ENCODE measurements at places on chromosomes 2 and 18.
A peak's percentile ranks its signal among the peaks of the same experiment; 100 is the strongest.

GRCh38 chr2:71458413-71459083 lies 5.2 kb downstream of the DYSF start:
- no peak for DNase-seq

DNA sequence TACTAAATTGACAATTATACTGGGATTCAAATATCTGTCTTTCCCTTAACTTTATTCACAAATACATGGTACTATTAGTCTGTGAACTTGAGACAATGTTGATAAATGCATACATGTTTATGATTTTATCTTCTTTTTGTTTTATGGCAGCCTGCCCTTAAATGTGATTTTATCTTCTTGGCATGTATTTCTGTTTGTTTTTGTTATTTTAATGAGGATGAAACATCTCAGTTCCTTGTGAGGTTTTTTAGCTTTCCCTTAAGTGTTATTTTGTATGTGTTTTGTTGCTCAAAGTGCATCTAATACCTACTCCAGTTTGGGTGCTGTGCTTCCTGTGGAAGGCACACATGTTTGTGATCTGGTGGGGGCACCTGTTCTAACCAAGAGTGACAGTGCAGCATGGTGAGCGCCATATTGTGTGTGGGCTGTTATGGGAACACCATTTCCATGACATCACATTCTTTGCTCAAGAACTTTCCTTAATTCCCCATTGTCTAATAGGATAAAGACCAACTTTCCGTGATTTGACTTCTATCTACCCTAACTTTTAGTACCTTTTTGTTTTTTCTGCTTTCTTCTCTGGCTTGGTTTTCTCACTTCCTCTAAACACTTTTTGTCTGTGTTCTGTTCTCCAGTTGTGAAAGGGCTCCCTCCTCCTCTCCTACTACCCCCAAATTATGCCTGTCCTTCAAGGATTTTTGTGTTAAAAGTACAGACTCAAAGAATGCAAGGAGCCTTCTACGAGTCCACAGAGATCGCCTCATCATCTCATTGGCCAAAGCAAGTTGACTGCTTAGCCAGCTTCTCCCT lies 162.1 kb upstream of the TTC39C start:
- no peak for DNase-seq

GRCh38 chr2:46502291-46502885 lies 23.0 kb downstream of the TMEM247 start:
- no peak for DNase-seq

DNA sequence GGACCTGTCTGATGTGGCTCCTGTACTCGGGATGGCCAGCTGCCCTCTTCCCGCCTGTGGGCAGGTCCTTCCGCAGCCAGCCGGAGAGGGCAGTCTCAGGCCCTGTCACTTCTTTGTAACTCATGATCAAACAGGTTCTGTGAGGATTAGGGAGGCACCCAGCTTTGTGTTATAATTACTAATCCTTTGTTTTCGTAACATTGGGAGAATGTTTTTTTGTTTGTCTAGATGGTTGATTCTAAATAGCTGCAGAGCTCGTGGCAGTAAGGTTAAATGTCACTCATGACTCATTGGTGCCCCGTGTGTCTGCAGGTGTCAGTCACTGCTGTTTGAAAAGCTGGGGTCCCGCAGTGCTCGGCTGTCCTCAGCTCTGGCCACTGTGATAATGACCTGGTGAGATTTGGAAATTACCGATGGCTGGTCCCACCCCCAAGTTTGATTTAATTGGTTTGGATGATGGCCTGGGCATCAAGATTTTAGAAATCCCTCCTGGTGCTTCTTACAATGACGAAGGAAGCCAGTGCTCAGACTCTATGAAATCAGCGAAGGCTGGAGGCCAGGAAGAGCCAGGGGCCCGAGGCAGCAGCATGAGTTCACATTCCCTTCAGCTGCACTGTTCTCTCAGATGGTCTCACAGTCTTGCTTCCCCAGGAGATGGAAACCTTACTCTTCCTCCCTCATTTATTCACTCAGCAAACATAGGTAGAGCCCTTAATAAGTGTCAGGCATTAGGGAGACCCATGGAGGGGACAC lies 172.8 kb downstream of the VAPA start:
- DNase-seq: no peak

DNA sequence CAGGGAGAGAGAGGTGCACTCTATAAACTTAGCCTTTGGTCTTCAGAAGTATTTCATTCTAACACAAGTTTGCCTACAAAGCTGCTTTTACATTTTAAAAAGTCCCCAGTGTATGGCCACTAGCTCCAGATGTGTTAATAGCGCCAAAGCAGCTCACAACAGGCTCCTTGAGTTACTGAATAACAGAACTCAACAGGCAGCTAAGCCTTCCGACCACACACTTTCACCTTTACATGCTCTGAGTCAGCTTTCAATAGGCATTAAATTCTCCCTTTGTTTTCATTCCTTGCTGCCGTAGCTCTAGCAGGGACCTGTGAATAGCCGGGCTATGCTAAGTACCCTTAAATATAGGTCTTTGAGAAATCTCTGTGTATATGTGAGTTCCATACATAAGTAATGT lies 262.8 kb upstream of the PARD3B start:
- DNase-seq: no peak

- no peak for DNase-seq
Observed at GRCh38 chr2:124836416-124836815, 811.3 kb downstream of the CNTNAP5 start.

GRCh38 chr2:240225660-240226475 lies 85.4 kb upstream of the OTOS start:
- DNase-seq: no peak

GRCh38 chr2:109410039-109410815 lies 203.5 kb downstream of the SEPTIN10 start:
- DNase-seq: no peak

- no peak for DNase-seq
Observed at GRCh38 chr2:7609974-7610373, 692.8 kb downstream of the RNF144A start.

- no peak for DNase-seq
Observed at GRCh38 chr2:70967189-70967588, 11.2 kb upstream of the ANKRD53 start.

GRCh38 chr2:63840081-63840784 lies 1.5 kb upstream of the UGP2 start:
- DNase-seq: peak; percentile 39

DNA sequence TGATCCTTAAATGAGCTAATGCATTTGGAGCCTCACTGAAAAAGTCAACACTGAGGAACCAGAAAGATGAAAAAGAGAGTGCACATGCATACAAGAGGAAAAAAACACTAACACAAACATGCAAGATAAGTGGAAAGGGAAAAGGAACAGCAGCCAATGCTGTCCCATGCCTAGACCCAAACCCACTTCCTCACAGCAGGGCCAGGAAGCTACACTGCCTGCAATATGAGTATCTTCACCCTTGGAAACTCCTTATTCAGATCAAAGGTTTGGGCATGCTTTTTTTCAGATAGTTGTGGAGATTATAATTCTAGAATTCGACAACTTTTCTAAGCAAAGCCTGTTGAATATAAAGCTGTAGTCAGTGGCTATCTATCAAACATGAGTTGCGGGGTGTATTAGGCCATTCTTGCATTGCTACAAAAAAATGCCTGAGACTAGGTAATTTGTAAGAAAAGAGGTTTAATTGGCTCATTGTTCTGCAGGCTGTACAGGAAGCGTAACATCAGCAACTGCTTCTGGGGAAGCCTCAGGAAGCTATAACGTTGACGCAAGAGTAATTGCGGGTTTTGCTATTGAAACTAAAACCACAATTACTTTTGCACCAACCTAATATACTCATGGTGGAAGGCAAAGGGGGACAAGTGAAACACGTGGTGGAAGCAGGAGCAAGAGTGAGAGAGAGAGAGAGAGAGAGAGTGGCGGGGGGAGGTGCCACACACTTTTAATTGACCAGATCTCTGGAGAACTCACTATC lies 138.2 kb downstream of the MBD2 start:
- DNase-seq: no peak

- DNase-seq: peak; percentile 64
Observed at GRCh38 chr2:60806988-60807681, 51.1 kb downstream of the PAPOLG start.

- no peak for DNase-seq
Observed at GRCh38 chr2:29361231-29361630, 246.0 kb downstream of the CLIP4 start.

GRCh38 chr2:234852941-234853340 lies 98.9 kb upstream of the SH3BP4 start:
- no peak for DNase-seq

DNA sequence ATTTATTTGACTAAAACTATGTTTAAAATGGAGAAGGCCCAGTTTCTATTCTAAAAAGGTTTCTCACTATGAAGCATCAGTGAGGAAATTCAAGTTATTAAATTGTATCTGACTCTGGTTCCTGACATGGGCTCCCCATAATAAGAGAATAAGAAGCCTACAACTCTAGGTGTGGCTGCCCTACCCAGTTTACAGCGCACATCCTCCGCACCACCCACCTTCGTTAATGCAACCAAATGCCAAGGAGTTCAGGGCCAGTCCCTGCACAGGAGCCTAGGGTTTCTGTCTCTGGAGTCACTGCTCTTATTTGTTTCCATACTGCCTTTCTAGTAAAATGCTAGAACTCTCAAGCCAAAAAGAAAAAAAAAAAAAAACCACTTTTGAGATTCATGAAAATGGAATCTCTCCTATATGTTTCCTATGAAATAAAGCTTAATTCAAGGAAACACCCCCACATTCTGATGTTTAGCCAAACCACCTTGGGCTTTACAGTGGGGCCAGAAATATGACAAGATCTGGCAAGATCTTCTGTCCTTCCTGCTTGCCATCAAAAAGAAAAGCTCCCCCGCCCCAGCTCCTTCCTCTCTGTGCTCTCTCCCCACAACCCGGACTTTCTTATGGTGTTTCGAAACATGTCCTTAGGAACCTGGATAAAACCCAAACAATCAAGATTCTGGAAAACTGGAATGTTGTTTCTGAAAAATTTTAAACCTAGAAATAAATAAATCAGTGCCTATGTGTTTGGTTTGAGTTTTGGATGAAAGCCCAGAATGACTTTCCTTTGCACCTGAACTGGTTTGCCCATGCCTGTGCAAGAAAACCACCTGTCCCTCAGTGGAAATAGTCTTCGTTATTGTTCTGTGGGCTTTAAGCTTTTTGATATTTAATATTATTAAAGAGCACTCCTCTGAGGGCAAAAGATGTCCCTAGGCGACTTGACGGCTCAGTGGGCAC lies 136.7 kb downstream of the SP3 start:
- DNase-seq: no peak

- no peak for DNase-seq
Observed at GRCh38 chr2:3403587-3404334, 24.3 kb downstream of the TRAPPC12 start.

DNA sequence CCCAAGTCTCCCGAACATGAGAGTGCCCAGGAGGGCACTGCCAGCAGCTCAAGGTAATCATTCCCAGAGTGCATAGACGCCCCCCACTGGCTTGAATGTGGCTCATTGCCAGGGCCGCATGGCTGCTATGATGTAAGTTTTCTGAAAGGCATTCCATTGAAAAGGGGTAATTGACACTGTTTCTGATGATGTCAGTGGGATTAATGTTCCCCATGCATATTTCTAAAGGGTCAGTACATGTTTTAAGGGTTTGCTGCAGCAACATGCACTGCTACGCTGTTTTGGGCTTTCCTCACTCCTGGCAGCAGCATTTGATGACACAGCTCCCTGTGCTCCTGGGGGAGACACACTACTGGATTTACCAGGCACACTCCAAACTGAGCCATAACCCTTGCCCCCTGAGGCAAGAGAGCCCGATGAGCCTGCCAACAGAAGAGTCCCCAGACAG lies 36.7 kb downstream of the KIAA2012 start:
- no peak for DNase-seq

DNA sequence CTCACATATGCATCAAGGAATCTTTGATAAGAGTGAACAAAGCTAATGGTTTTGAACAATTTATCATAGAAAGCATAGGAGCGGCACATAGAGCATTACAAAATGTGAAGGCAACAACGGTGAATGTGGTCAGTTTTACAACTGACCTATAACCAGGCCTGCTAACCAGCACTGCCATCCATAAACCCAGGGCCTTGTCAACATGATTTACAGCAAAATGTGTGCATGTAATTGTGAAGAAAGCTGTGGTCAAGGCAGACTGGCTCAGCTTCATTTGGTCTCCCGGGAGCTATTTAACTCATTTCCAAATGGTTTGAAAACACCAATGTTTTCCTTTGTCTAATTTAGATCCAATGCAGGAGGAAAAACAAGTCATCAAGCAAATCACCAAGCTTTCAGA lies 119.8 kb downstream of the DHRS9 start:
- no peak for DNase-seq

DNA sequence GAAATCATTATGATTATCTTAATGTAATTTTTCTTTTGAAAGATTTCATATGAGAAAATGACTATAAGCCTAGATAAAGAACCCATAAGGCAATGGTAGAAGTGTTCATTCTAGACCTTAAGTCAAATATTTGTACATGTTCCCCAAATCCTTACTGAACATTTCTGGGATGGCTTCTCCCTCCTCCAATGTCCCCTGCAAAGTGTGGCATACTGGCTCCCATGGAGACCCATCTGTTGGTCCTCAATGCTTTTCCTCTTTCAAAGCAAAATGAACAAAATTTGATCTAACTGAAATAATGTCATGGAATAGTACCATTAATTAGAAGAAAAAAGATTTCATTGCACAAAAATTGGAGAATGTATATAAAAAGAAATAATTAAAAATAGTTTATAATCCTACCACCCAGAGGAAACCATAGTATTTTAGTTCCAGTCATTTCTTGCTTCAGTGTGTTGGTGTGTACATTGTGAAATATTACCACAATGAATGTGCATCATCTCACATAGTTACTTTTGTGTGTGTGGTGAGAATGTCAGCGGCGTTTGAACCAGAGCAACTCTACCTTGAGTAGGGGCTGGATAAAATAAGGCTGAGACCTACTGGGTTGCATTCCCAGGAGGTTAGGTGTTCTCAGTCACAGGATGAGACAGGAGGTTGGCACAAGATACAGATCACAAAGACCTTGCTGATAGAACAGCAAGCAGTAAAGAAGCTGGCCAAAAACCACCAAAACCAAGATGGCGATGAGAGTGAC lies 181.3 kb downstream of the UXS1 start:
- DNase-seq: no peak

GRCh38 chr2:13114391-13114790 lies 397.7 kb downstream of the TRIB2 start:
- DNase-seq: no peak

GRCh38 chr18:59114160-59114559 lies 25.5 kb upstream of the SEC11C start:
- DNase-seq: no peak

- DNase-seq: no peak
Observed at GRCh38 chr2:239143858-239144712, 256.7 kb downstream of the HDAC4 start.

DNA sequence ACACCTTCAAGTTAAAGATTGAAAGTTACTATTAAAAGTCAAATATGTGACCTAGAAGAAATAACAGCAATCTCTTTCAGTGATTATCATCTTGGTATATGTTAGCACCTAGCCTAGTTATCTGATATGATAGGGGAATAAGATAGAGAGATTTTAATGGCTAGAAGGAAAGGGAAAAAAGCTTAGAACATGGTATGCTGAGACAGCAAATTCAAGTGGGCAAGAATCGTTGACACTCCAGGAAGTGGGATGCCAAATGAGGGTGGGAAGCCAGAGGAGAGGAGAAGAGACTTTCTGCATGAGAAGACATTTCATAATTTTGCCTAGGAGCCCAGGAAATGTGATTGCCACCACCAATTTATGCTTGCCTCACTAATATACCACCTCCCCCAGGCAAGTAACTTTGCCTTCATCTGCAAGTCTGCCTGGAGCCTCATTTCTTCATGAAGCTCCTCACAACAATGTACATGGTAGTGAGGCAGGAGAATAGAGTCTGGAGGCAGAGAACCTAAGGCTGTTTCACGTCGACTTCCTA lies 504.9 kb downstream of the TNS1 start:
- no peak for DNase-seq

Measured in stimulated activated naive CD4-positive, alpha-beta T cell treated with Interleukin-2 at 50 U/mL for 16 hours (primary cell).